NCI-H2029 treated with DMSO at 0.1 percent for 48 hours (cell line): ENCODE measurements at places on chromosomes 5 and 9.

DNA sequence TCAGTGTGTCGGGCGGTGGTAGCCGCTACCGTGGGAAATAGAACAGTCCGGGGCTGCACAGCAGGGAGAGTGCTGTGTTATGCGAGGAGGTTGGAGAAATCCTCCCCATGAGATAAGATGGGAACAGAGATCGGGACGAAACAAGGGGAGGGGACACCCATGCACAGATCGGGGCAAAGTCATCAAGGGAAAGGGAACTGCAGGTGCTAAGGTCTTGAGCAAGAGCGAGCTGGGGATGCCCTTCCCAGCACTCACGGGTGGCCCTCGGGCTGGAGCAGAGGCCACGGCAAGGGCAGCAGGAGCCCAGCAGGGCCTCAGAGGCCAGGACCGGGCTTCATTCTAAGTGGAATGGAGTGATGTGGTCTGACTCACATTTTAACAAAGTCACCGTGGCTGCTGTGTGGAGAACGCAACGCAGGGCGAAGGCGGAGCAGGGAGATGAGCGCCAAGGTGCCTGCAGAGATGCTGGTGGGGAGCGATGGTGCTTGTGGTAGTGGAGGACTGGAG lies 7.7 kb downstream of the IL13 start:
- DNase-seq = no peak

GRCh38 chr5:143153332-143154119 lies 250.0 kb downstream of the NR3C1 start:
- DNase-seq = peak; percentile 11

GRCh38 chr5:102654559-102655349 lies 100.4 kb upstream of the PAM start:
- peak; percentile 72 for DNase-seq

GRCh38 chr5:143041461-143041860 lies 271.3 kb downstream of the ARHGAP26 start:
- DNase-seq = no peak

DNA sequence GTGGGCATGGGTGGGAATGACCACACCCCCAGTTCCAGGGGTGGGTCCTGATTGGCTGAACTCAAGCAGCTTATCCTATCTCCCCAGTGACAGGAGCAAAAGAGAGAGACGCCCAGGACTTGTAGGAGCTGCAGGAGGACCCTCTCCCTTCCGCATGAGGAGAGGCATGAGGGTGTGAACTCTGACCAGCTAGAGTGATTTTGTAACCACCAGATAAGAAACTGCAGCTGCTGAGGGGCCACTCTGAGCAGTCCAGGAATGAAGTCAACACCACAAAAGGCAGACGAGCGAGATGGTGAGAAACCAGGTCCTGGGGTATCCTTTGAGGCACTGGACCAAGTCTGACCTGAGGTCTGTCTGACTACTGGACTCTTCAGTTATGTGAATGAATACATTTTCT lies 521.9 kb downstream of the BNC2 start:
- DNase-seq = no peak

- DNase-seq = no peak
Observed at GRCh38 chr9:14936491-14936890, 26.3 kb upstream of the FREM1 start.

DNA sequence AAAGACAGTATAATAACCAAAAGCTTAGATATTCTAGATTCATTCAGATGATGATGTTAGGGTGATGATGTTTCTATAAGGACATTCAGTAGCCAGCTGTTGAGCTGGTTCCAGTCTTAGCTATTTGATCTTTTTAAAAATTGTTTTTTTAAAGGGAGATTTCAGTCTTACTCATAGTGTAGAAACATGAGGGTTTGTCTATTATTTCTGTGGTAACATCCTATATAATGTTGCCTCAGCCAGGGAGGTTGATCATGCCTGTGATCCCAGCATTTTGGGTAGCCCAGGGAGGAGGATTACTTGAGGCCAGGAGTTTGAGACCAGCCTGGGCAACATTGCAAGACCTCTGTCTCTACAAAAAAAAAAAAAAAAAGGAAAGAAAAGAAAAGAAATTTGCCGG lies 167.8 kb downstream of the DOCK2 start:
- DNase-seq = no peak

DNA sequence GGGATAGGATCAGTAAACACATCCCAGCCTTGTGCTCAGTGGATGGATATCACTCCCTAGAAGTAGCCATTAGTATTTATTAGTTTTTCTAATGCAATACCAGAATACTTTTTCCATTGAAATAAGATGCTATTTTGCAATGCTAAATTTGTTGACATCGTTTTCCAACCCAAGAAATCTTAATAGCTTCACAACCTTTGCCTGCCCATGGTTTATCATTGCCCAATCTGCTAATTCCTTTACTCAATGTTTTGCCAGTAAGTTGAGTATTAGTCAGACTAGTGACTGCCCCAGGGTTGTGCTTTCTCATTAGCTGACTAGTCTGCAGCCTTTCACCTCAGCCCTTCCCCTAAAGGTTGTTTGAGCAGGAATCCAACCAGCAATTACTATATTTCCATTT lies 62.9 kb downstream of the NREP start:
- DNase-seq = no peak

- no peak for DNase-seq
Observed at GRCh38 chr9:124500028-124500795, 7.0 kb downstream of the NR5A1 start.

- no peak for DNase-seq
Observed at GRCh38 chr5:8382456-8382855, 513.5 kb downstream of the MTRR start.

GRCh38 chr5:78801413-78801812 lies 152.8 kb upstream of the LHFPL2 start:
- no peak for DNase-seq

- no peak for DNase-seq
Observed at GRCh38 chr5:133873449-133873848, 95.0 kb downstream of the C5orf15 start.

GRCh38 chr5:73135429-73136054 lies 15.2 kb downstream of the TMEM171 start:
- no peak for DNase-seq

GRCh38 chr9:33170464-33171415 lies 3.6 kb upstream of the B4GALT1 start:
- DNase-seq = peak; percentile 83

DNA sequence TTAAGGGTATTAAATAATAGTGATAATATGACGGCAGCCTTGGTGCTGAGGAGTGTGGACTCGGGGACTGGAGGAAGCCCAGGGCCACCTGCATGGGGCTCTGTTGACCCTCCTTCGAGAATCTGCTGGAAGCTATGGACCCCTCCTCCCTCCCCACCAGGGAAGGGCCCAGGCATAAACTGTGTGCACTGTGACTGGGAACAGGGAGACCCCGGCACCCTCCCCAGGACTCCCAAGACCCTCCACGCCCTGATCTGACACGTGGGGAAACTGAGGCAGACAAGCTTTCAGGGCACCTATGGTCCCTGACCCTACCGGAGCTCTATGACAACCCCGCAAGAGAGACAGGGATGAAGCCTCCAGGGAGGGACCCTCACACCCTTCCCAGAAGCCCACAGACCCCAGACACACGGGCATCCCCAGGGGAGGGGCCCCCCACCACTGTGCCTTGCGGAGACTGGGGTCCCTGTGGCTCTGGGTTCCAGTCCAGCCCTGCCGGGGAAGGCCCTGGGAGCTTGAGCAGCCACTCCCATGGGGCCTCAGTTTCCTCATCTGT lies 6.5 kb upstream of the EGFL7 start:
- no peak for DNase-seq

GRCh38 chr5:172686111-172686510 lies 45.0 kb downstream of the NEURL1B start:
- no peak for DNase-seq

DNA sequence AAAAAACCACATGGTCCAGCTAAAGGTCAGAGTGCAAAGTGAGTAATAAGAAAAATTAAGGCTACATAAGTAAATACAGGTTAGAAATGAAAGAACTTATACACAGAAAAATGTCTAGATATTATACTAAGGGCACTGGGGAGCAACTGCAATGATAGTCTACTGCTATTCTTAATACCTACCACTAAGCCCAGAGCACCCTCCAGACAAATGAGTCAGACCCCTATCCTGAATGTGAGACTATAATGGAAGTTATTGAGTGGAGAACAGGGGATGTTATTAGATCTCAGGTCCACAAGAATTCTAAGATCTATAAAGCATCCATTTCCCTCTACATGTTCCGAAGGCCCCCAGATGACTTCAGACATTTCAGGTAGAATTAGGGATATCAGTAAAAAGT lies 438.3 kb downstream of the PRELID2 start:
- DNase-seq = no peak

DNA sequence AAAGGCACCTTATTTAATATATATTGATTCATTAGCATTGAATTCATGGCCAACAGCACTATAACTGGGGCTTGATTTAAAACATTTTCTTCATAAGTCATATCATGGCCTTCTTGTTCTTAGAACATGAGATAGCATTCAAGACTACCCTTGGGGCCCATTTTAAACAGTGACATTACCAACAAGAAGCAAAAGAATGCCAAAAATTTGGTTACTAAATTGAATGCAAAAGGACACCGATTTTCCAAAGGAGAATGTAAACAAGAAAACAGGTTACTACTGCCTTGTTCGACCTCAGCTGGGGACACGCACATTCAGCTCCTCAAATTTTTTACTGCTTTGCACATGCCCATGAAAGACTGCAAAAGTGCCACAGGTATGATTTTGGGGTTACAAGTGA lies 219.4 kb upstream of the TLE4 start:
- DNase-seq = no peak

DNA sequence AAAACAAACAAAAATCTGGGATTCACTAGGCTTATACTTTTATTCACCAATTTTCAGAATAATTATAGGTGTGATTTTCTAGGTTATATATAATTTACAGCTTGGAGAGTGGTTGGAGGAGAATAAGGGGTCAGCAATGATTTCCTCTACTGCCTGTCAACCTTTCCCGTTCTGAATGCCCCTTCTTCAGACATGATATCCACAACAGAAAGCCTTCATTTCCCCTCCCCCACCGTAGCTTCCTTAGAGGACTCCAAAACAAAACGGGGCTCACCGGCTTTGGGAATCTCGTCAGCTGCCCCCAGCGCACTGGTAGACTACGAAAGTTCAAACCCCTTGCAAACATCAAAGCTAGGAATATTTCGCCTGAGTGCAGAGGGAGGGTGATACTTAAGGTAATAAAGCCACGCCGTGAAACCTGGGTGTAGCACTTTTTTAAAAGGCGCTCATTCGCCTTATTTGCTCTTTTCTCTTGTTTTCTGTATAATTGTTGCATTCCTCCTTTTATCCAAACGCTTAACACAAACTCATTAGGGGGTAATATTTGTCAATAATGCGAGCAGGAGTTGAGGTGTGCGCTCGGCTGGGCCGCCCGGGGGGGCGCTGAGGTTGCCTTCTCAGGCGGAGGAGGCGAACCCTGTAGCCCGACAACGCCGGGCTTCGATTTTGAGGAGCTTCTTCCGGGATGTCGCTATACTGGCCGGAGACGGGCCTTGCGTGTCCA lies 2.4 kb downstream of the OTP start:
- DNase-seq = no peak

GRCh38 chr9:6894135-6894534 lies 136.4 kb downstream of the KDM4C start:
- DNase-seq = no peak

GRCh38 chr9:127876764-127877562 lies 512 bp downstream of the AK1 start:
- DNase-seq = no peak

GRCh38 chr9:91378695-91379127 lies 17.0 kb upstream of the AUH start:
- DNase-seq = no peak

- DNase-seq = no peak
Observed at GRCh38 chr5:15679161-15679560, 179.2 kb downstream of the FBXL7 start.

DNA sequence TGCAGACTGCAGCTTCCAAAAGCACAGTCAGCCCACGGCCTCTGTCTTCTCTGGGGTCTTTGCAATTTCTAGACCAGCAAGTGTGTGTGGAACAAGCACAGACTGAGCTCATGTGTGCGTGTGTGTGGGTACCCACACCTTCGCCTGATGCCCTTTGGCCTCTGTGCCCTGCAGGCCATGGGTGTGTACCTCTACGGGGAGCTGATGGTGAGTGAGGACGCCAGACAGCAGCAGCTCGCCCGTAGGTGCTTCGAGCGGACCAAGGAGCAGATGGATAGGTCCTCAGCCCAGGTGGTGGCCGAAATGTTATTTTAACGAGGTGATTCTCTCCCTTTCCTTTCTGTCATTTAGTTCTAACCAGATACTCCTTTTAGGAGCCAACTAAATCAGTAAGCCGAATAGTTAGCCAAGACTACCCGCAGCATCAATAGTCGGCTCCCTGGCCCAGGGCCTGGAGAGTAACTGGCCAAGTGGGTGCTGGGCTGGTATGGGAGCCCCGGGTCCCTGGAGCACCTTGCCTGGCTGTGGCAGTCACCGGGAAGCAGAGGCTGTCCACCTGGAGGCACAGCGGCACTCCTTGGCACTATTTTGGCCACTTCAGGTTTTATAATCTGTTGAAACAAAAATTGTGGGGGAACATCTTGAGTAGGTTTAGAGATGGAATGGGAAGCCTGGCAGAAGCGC lies 235.0 kb downstream of the FANCC start:
- no peak for DNase-seq

GRCh38 chr9:14153310-14153720 lies 160.6 kb downstream of the NFIB start:
- DNase-seq = no peak

- no peak for DNase-seq
Observed at GRCh38 chr5:415928-416635, 26.9 kb upstream of the EXOC3 start.

GRCh38 chr9:137444106-137444790 lies 3.1 kb upstream of the ENTPD8 start:
- no peak for DNase-seq

DNA sequence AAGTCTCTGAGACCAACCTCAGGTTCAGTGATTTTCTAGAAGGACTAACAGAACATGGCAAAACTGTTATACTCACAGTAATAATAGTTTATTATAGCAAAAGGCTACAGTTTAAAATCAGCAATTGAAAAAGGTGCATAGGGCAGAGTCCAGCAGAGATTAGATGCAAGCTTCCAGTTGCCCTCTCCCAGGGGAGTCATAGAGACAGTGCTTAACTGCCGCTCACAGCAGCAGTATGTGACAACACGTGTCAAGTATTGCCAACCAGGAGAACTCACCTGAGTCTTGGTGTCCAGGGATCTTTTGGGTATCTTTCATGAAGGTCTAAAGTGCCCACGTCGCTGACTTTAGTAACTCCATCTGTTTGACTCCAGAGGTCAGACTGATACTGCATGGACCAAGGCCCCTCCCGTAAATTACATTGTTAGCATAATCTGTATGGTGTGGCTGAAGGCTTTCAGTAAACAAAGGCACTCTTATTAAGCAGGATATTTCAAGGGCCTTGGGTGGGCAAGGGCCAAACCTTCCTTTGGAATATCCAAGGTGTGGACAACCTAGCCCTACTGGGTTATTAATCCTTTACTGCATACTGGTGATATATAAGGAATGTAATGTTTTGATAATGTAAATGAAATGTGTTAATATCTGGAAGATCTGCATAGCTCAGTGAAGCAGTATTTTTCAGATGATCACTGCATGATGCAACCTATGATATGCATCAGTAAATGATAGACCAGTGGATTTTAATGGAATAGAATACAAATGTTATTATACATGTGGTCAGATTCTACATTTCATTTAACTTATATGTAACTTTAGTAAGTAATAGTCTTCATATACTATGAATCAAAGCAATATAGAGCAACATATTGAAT lies 44.0 kb downstream of the RASA1 start:
- no peak for DNase-seq
